ENCODE measurements at places on chromosomes 1 and 21. TPM values are rescaled to one million over a fixed set of nuclear protein-coding genes. Genes with fewer than 3 reads are reported as not detected.

LCE3D gene
- not detected for polyA plus RNA-seq

DNA sequence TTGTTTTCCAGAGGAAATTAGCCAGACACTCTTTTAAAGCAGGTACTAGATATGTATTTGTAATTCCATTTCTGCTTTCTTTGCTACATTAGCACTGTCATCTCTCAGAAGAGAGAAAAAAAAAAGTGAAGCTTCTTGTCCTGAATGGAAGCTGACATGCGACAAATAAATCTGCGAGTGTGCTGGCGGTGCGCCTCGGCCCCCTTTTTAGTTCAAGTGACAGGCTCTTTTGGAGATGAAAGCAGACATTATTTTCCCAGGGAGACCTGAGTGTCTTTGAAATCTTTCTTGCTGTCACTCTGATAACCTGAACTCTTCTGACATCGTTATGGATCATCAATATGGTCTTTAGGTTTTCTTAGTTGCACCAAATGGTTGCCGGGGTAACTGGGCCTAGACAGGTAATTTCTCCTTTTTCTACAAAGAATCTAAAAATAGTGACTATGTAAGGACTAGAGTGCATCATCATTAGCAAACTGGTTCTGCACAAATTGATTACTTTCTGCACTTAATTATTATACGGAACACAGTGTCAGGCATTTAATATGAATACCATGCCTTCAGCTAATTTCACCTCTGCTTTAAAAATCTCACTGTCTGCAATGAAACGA lies 478.6 kb downstream of the PCP4 start:
- no peak for DNase-seq

L1TD1 gene
- 6.2 TPM for polyA plus RNA-seq

SH2D1B gene
- 0.63 TPM for polyA plus RNA-seq

DNA sequence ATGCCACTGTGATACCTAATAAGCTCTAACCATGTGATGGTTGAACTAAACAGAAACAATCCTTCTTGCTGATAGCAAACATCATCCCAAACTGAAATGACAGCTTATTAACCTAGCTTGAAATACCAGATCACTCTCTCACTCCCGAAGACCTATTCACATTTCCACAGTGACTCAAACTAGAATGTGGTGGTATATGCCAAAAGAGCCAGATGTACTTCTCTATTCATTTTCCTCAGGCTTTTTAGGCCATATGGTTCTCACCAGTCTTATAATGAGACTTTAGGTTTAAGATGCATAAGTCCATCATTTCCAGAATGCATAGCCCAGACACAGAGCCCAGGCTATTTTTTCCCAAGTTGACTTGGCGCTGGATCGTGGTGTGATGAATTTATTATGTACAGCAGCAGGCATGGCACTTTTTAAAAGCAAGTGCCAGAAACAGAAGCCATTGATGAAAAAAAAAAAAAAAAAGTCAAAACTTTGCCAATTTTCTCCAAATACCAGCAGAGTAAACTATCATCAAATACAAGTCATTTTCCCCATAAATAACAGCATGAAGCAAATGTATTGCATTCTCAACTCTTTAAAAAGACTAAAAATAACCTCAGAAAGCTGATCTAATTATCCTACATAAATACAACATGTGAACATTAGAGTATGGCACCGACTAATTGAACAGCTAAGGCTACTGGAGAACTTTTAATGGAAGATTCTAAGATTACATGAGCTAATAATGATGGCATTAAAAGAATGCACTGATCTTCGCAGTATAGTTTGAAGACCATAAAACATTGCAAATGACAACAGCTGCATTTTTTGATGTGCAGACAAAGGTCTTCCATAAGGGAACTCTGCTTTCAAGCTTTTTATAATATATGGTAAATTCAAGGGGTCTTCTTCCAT lies 365.4 kb downstream of the LRRIQ3 start:
- no peak for DNase-seq

TTC13 gene
- 20.3 TPM for polyA plus RNA-seq

DNA sequence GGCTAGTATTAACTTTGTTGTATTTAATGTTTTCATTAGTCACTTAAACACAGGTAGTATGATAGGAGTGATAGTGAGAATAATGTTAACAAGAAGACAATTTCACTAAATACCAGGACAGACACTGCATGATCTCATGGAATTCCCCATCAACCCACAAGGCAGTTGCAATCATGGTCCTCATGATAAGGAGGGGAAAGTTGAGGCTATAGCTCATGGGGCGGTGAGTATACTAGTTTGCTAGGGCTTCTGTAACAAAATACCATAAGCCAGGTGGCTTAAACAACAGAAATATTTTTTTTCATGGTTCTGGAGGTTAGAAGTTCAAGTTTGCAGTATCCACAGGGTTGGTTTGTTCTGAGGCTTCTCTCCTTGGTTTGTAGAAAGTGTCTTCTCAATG lies 115.8 kb downstream of the DSCAM start:
- DNase-seq, result no peak

HRNR gene
- 0.54 TPM for polyA plus RNA-seq

NTRK1 gene
- polyA plus RNA-seq, result 0.15 TPM

LCE6A gene
- polyA plus RNA-seq, result not detected

- DNase-seq, result no peak
These were observed 98.1 kb downstream of the TNNI3K start for GRCh38 chr1:74333244-74333643.

FCGR3B gene
- 0.94 TPM for polyA plus RNA-seq

GRCh38 chr1:202708456-202709275 lies 1.6 kb downstream of the SYT2 start:
- no peak for DNase-seq

- no peak for DNase-seq
These were observed 40.6 kb upstream of the ZBTB40 start for GRCh38 chr1:22410928-22411495.

FNDC10 gene
- polyA plus RNA-seq, result 2.5 TPM

GRCh38 chr1:20733360-20733975 lies 965 bp upstream of the SH2D5 start:
- DNase-seq, result no peak
